ENCODE measurements at places on chromosomes 5 and 9.

- no peak for DNase-seq
These were observed 358.0 kb upstream of the PCSK5 start for GRCh38 chr9:75532233-75533050.

DNA sequence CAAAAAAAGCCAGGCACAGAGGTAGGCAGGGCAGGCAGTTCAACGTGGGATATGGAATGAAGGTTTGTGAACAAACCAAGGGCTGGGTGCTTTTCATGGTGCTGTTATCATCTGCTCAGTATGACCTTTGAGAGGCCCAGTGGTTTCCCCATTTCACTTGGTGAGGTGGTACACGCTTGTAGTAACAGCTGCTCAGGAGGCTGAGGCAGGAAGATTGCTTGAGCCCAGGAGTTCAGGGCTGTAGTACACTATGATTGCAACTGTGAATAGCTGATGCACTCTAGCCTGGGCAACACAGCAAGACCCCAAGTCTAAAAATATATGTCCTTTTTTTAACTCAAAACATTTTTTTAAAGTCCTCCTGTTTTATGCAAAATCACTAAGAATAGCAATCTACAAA lies 174.8 kb downstream of the ENC1 start:
- DNase-seq, result no peak

DNA sequence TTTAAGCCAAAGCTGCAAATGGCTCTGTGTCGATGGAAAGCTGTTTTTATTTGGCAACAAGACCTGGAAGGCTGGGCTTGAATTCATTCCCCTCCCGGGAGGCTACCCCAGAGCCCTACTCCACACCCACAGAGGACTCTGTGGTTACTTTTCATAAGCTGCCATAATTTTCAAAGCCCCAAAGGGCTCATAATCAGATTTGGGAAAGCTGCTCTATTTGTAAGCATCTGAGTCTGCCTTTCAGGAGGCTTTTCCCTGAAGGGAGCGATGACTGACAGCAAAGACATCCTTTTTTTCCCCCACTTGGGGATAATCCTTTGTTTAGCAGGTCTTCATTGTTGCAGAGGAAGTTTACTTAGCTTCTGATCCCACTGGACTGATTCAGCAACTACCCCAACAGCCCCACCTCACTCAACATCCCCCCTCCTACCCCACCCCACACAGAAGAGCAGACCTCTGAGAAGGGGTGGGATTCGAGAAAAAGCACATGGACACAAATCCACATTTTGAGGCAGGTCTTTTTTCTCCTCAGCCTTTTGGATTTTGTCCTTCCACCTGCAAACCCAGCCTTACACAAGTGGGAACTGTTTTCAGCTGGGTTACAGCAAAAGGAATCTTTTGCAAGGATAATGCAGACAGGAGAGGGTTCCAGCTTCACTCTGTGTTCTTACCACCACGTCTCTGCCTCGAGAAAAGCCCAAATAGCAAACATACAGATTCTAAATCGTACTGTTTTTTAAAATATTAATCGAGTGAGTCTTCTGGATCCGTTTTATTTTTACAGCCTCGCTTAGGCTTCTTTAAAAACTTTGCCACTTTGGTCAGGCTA lies 244.4 kb upstream of the TUT7 start:
- DNase-seq, result no peak

GRCh38 chr5:54021431-54022164 lies 288.8 kb downstream of the ARL15 start:
- no peak for DNase-seq

DNA sequence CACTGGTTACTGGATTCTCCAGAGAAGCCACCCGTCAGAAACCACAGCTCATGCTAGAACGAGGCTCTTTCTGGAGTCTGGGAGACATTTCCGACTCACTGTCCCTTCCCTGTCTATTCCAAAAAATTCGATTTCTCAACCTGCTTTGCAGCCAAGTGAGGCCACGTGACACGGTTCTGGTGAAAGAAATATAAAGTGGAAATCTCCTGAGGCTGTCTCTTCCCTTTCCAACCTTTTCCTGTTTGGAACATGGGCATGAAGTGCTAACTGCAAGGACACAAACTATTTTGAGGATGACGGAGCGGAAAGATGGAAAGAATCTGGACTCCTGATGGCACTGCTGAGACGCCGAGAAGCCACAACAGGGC lies 6.1 kb upstream of the PTGS1 start:
- DNase-seq, result no peak

DNA sequence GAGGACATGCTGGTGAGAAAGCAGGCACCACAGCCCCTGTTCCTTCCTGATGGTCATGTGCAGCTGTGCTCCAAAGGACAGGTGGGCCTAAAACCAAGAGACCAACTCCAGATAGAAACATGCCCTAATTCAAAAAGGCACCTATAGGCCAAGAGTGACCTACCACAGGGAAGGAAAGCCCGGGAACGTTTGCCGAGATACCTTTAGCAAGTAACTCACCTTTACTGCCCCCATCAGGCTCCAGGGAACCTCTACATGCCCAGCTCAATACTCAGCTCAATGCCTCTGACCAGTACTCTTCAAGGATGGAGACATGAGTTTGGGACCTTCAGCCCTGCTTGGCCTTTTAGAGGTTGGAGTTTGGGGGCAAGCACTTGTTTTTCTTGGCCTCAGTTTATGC lies 172.8 kb upstream of the FSTL4 start:
- DNase-seq, result no peak

DNA sequence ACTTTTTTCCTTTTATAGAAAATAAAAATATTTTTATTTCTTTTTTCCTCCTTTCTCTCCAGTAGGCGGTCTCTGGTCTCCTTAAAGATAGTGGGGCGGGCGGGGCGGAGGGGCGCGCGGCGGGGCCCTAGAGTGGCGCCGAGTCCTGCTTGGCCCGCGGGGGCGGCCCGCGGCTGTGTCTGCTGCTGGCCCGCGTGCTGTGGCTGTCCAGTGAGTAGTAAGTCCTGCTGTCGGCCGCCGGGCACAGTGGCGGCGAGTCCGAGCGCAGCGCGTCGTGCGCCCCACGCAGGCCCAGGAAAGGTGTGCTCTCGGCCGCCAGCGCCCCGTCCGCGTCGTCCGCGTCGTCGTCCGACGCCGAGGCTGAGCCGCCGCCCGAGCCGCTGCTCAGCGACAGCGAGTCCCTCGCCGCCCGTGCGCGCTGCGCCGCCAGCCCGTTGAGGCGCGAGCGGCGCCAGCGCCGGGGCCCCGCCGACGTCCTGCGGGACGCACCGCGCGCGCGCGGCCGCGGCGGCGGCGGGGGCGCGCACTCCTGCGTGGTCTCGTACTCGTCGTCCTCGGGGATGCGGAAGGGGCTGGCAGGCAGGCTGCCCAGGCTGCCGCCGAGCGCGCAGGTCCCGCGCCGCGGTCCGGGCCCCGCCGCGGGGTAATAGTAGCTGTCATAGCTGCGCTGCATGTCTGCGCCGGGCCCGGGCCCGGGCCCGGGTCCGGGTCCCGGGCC lies 52.3 kb downstream of the PSD2 start:
- DNase-seq, result peak; percentile 45

- DNase-seq, result no peak
These were observed 29.9 kb upstream of the MTMR12 start for GRCh38 chr5:32342656-32343055.

DNA sequence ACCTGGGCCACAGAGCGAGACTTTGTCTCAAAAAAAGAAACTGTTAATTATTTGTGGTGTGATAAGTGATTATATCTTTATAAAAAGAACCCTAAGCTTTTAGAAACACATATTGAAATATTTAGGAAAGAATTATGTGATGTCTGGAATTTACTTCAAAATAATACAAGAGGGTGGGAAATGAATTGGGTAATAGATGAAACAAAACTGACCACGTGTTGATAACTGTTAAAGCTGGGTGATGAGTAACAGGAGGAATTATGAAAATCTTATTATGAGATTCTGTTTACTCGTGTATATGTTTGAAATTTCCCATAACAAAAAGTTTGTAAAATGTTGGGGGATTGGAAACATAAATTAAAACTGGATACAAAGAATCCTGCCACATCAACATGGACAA lies 33.0 kb upstream of the PPP2CA start:
- DNase-seq, result no peak

- DNase-seq, result no peak
These were observed 31.7 kb downstream of the BASP1 start for GRCh38 chr5:17249029-17249634.

- DNase-seq, result peak; percentile 20
These were observed 35.3 kb upstream of the CLPTM1L start for GRCh38 chr5:1380011-1380817.

DNA sequence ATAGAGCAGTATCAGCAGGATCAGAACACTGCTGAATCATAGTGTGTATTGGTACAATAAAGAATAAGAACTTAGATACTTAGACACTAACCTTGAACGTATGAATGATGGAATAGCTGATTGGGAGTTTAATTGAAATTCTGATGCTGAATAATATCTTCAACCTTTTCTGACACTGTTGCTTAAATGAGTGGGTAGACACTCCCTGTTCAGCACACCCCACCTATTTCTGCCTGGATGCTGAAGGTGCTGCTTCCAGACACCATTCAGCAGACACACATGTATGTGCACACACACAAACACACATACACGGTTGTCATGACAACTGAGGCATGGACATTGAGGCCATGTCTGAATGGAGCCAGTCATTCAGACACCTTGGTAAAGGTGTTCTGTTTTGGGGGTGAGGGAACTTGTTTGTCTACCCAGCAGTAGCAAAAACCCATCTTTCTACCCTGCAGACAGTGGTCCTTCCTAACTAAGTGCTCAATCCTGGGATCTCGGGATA lies 54.3 kb downstream of the TMEM215 start:
- DNase-seq, result no peak

- no peak for DNase-seq
These were observed 152.3 kb downstream of the TSSK1B start for GRCh38 chr5:113282472-113282871.

DNA sequence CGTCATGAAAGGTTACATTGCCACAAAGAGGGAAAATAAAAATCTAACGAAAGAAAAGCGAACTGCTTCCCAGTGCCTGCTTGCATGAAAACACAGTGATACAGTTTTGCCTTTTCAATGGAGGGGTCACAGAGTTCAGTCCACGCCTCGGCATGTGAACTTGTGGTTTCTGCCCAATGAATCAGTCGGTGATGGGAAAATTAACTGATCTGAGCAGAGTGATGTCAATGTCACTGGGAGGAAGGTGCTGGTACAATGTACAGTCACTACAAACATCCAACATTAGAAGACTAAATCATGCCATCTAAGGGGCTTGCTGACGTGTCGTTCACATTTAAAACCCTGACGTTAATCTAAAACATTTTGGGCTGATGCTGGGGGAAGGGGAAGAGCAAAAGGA lies 151.8 kb upstream of the MSX2 start:
- DNase-seq, result no peak

- no peak for DNase-seq
These were observed 1.1 kb upstream of the SPRY4 start for GRCh38 chr5:142325725-142326479.

DNA sequence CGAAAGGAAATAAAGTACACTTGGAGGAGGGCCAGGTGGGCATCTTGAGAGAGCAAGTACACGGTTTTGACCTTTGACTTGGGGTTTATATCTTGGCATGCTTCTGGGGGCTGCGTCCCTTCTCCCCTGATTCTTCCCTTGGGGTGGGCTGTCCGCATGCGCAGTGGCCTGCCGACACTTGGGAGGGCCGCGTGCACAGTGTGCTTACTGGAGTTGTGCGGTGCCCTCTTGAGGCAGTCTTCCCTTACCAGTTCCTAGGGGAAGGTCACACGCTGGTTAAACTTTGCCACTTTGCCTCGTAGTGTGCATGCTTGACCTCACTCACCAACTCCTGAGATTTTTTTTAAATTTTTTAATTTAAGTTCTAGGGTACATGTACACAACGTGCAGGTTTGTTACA lies 4.3 kb upstream of the CLPTM1L start:
- no peak for DNase-seq

- no peak for DNase-seq
These were observed 5.5 kb upstream of the PSAT1 start for GRCh38 chr9:78291240-78291925.

DNA sequence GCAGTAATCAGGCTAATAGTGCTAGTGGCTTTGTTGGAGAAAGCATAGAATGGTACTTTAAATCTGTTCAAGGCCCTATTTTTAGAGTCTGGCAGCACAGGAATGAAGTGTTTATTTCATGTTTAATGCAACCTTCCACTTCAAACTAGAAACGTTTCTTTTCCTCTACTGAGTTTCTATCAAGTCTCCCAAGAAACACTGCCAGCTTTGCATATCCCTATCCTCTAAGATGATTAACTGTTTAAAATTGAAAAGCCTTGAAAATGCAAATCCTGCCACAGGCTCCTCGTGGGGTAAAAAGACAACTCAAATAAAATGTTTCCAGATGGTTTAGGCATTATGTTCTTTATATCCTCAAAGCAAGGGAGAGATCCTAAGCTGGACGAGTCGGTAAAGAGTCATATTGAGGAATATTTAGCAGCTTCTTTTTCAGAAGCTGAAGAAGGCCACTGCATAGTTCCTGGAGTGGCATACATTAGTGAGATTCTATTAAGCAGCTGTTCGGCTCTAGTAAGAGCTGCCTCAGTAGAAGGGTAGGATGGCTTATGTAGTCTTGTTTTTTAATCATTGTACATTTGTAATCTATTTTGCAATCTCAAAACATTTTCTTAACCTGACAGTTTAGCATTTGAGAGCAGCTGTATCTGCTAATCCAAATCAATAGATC lies 251.2 kb downstream of the CHSY3 start:
- no peak for DNase-seq

GRCh38 chr5:163571744-163572143 lies 66.3 kb downstream of the MAT2B start:
- no peak for DNase-seq

DNA sequence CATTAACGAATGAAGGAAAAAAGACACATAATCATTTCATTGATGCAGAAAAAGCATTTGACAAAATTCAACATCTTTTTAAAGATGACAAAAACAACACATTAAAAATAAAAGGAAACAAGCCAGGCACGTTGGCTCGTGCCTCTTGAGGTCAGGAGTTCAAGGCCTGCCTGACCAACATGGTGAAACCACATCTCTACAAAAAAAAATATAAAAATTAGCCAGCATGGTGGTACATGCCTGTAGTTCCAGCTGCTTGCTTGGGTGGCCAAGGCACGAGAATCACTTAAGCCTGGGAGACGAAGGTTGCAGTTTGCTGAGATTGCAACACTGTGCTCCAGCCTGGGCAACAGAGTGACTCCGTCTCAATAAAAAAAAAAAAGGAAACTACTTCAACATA lies 77.0 kb downstream of the ERCC6L2 start:
- DNase-seq, result no peak

- no peak for DNase-seq
These were observed 426.2 kb downstream of the ANXA1 start for GRCh38 chr9:73577848-73578247.

GRCh38 chr5:149048811-149049210 lies 14.1 kb downstream of the SH3TC2 start:
- DNase-seq, result no peak

DNA sequence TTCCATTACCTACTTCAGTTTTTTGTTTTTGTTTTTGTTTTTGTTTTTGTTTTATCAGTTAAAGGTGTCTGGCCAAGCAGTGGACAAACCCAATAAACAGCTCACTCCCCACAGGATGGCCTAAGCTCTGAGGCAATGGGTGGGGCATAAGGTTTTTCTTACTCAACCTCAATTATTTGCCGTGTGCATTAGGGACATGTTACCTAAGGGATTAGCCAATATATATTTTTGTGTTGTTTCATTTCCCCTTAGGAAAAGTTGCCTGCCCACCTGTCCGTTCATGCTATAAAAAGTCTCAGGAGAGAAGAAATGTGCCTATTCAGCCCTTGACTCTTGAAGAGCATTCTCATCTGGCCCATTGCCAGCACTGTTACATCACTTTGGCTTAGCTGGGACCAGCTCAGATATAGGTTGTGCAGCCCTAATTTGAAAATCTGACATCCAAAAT lies 7.3 kb downstream of the SH3RF2 start:
- no peak for DNase-seq
